ENCODE measurements at places on chromosomes 4 and X.

GRCh38 chrX:703466-703865 lies 72.9 kb downstream of the SHOX start:
- no peak for DNase-seq

DNA sequence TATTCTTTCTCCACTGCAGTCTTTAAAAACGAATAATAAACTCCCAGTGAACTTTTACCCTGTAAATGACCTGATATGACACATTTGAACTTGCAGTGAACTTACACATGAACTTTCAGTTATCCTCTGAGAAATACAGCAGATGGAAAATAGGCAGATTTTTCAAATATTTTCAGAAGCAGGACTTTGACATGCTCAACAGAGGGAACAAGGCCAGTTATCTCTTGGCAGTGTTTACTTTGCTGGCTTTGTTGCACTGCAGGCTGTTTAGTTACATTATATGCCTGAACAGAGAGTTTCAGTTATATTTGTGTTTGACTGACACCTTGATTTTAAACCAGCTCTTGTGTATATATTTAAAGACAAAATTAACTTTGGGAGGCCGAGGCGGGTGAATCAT lies 47.6 kb upstream of the FGG start:
- no peak for DNase-seq

- no peak for DNase-seq
Measured at GRCh38 chr4:84492290-84492689, 6.8 kb downstream of the NKX6-1 start.

DNA sequence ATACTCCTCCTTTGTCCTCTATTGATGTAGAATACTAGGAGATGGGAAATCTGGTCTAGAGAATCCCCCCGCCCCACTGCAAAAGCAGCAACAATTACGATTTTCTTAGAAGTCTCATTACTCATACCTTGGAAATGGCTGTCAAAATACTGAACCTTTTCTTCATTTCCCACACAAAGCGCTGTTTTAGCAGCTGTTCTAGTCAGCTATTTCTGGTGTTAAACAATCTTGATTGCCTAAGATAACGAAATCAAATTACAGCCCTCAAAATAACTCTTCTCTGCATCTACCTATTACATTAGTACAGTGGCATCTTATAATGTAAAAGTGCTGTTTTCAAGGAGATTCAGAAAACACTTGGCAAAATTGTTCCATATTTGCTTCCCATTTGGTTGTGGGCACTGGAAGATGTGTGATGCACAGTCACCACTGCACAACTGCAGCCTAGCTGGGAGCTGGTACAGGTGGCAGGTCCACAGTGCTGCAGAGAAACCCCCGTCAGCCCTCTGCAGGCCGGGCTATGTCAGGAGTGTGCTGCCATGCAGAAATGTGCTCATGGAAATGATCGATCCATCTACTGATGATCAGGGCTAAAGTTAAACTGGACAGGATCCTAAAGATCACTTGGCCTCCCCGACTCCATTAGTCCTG lies 50.4 kb downstream of the TBC1D9 start:
- DNase-seq = no peak

GRCh38 chrX:49103637-49104036 lies 19.9 kb downstream of the GPKOW start:
- DNase-seq = no peak

DNA sequence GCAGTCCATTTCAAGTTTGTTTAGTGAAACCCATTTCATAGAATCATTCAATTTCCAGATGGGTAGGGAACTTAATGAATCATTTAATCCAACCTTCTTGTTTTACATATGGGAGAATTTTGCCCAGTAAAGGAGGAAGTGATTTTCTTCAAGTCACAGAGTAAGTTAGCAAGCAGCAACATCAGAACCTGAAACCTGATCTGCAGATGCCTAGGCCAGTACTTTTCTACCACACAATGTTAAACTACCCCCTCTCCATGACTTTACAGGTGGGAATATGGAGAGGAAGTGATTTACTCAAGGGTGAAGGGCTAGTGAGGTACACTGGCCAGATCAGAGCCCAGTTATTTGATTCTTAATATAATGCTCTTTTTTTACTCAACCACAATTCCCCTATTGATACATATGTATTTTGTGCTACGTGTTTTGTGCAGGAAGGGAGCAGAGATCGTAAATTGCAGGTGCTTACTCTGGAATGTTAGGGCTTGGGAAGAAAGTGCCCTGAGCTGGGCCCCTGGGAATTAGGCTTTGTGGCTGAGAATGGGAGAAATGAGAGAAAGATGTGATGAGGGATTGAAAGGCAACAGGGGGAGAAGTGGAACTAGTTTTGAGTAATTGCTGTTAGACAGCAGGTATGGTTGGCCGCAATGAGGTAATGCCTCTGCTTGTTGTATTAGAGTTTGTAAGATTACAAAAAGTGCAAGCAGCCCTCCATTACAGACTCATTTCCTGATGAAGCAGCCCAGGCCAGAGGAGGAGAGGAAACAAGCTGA lies 6.8 kb downstream of the LHFPL1 start:
- no peak for DNase-seq

DNA sequence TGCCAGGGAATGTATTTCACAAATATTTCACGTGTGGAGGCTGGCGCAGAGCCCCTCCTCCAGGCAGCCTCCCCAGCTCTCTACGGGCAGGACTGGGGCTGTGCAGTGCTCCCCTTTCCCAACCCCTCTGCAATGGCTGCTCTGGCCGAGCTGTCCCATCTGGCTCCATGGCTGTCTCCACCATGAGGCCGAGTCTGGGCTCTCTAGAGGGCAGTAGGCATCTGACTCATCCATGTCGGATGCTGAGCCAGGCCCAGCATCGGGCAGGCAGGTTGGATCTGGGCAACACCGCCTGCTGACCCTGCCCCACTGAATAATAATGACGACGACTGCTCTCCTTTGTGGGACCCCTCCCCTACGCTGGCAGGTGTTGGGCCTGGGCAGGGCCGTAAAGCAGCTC lies 11.0 kb upstream of the SH3TC1 start:
- DNase-seq = no peak

DNA sequence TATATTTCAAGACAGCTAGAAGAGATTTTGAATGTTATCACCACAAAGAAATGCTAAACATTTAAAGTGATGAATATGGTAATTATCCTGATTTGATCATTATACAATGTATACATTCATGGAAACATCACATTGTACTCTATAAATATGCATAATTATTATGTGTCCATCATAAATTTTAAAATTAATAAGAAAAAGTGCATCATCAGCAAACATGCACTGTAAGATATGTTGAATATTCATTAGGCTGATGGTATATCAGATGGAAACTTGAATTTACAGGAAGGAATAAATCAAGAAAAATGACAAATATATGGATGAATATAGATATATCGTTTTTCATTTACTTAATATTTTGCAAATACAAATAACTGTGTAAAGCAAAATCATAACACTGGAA lies 812.1 kb upstream of the INTU start:
- no peak for DNase-seq

GRCh38 chrX:112527903-112528302 lies 151.8 kb downstream of the LHFPL1 start:
- DNase-seq = no peak

- DNase-seq = no peak
Measured at GRCh38 chr4:140238351-140239056, 84.5 kb upstream of the MAML3 start.

- DNase-seq = no peak
Measured at GRCh38 chrX:148865277-148866210, 365.1 kb downstream of the AFF2 start.

DNA sequence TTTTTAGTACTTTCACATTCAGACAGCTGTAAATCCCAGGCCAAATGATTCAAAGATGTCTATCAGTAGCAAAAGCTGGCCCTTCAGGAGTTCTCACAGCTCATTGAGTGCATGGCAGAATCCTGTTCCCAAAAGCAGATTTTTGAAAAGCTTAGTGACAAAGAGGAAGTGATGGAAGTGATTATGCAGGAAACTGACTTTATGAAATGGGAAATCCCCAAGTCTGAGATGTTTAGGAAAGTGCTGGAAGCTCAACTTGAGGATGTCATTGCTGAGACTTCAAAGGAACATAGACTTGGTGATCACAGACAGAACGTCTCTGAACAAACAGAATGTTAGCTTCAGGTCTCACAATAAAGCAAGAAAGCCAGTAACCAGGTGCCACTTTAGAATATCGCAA lies 51.0 kb upstream of the CFAP47 start:
- no peak for DNase-seq

- no peak for DNase-seq
Measured at GRCh38 chr4:54103190-54103574, 3.2 kb downstream of the GSX2 start.

- DNase-seq = no peak
Measured at GRCh38 chr4:87697272-87697671, 47.2 kb downstream of the DMP1 start.

DNA sequence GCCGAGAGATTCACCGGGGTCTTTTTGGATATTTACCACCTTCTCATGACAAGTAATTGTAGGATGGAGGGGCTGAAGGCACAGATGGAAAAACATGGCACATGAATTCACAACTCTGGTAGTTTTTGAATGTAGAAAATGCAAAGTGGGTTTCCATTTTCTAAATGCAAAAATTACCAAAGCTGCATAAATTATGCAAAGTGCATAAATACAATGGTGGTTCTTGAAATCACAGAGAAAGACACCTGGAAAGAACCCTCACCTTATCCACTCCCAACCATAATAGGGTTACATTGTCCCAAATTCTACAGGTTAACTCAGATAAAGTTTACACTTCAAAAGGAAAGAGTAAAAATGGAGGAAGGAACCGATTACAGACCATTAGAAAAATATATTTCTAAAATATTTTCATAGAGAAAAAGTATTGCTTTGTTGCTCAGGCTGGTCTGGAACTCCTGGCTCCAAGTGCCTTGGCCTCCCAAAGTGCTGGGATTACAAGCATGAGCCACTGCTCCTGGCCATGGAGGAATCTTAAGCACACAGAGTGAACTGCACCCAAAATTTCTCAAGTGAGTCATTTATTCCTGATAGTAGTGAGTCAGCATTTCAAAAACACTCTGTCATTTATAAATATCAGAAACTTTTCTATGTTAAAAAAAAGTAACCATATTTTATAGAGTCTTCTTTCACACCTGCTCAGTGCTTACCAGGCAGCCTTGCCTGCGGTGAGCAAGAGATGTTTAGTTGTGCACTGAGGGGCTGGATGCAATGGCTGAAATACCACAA lies 101.4 kb downstream of the FIP1L1 start:
- DNase-seq = no peak

DNA sequence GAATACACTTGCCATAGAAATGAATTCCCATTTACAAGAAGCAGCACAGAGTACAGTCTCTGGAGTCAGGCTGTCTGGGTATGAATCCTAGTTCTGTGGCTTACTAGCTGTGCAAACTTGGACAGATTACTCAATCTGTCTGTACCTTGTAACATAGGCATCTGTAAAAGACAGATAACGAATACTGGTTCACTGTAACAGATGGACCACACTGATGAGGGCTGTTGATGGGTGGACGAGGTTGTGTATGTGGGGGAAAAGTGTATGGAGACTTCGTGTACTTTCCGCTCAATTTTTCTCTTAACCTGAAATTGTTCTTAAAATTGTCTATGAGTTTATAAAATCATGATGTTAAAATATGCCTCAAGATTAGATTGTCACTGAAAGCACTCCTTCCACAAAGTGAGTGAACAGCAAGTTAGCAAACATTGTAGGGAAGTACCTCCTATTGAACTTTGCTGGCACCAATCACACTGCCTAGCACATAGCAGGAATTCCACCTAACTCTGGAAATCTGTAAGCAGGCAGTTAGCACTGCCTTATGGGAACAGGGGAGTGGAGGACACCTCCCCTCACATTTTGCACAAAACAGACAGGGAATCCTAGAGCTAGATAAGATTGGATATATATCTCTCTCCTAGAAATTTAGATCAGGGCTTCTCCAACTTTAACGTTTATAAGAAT lies 6.5 kb upstream of the EXOSC9 start:
- no peak for DNase-seq

DNA sequence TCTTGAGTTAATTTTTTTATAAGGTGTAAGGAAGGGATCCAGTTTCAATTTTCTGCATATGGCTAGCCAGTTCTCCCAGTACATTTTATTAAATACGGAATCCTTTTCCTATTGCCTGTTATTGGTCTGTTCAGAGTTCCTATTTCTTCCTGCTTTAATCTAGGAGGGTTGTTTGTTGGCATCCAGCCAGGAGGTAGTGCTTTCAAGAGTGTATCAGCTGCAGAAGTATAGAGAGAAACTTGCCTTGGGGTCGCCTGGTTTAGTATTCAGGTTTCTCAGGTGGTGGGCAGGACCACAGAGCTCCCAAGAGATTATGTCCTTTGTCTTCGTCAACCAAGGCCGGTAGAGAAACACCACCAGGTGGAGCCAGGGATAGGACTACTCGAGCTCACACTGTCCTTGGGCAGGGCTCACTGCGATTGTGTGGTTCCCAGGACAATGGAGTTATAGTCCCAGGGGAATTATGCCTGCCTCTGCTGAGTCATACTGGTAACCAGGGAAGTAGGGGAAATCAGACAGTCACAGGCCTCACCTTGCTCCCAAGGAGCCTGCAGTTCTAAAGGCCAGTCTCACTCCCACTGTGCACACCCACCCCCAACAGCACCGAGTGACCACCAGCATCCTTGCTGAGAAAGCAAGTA lies 168.1 kb downstream of the VSIG4 start:
- DNase-seq = no peak

DNA sequence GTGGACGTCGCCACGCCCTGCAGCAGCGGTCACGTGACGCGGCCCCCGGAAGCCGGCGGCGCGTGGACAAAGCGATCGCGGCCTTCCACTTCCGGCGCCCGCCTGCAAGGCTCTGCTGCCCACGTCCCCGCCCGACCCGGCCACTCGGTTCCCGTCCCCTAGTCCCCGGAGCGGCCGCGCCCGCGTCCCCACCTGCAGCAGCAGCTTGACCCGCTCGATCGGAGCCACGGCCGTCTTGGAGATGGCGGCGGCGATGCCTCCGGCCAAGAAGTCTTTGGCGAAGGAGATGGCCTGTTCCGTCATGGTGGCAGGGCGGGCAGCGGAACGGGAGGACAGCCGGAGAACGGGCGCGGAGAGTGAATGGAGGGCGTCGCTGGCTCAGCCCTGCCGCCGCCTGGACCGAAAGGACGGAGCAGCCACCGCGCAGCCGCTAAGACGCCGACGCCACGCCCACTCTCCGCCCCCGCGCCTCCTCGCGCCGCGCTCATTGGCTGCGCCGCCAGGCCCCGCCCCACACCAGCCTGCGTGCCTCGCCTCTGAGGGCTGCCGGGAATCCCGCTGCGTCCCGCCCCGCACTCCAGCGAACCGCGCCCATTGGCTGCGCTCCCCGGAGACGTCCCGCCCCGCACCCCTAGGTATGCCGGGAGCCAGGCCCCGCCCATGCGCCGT lies at the start of gene SLC25A6:
SLC25A6 (minus strand) TSS at position 407 of the 669 bp plus-strand sequence; CDS start at position 303, 104 bp downstream.
- DNase-seq = peak; percentile 99

DNA sequence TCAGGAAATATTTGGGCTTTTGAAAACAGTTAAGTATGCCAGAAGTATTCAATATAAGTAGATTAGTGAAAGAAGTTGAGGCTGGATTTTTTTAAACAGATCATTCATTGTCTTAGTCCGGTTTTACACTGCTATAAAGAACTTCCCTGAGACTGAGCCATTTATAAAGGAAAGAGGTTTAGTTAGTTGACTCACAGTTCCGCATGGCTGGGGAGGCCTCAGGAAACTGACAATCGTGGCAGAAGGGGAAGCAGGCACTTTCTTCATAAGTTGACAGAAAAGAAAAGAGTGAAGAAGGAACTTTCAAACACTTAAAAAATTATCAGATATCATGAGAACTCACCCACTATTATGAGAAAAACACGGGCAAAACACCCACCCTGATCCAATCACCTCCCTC lies 31.1 kb upstream of the CYLC1 start:
- no peak for DNase-seq
